ENCODE measurements at places on chromosomes 3 and 15.
A peak's percentile ranks its signal among the peaks of the same experiment; 100 is the strongest.

- DNase-seq, result no peak
Measured at GRCh38 chr15:53208751-53209150, 418.6 kb upstream of the ONECUT1 start.

GRCh38 chr3:11072631-11073030 is 80.1 kb downstream of the SLC6A1 start:
- DNase-seq, result no peak

- no peak for DNase-seq
Measured at GRCh38 chr3:40185029-40185695, 124.3 kb upstream of the EIF1B start.

DNA sequence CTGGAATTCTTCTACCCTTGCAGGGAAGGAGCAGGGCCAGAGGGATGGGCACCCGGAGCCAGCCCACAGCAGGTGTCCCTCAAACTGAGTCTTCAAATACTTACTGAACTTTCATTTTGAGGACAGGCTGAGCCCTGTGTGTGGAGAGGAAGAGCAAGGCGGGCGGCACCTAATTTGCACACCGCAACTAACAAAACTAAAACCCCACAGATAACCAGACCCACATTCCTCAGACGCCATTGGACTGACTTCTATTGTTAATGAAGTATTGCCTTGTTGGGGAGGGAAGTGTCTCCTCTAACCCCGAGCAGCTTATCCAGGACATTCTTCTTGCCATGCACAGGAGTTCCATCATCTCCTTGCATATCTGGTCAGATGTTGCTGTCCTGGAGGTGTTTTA is 105.2 kb upstream of the NR2E3 start:
- no peak for DNase-seq

DNA sequence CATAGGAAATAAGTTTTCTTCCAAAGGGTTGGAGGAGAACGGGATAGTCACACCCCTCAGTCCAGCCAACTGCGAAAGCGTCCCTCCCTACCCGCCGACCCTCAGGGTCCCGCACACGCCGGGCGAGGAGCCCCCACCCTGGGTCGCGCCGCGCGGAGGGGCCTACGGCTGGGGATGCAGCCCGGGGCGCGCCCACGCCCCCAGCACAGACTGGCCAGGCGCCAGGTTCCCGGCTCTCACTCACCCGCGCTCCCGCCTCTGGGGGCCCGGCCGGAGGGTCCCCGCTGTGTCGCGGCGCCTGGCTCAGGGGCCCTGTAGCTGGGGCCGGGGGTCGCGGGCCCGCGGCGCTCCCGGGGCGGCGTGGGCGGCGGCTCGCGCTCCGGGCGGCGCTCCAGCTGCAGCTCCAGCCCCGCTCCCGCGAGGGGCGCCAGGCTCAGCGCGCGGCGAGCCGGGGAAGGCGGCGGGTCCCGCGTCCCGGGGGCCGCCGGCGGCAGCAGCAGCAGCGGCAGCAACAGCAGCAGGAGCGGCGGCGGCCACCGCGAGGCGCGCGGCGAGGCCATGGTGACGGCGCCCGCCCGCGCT is 375 bp downstream of the HEG1 start:
- DNase-seq, result no peak

DNA sequence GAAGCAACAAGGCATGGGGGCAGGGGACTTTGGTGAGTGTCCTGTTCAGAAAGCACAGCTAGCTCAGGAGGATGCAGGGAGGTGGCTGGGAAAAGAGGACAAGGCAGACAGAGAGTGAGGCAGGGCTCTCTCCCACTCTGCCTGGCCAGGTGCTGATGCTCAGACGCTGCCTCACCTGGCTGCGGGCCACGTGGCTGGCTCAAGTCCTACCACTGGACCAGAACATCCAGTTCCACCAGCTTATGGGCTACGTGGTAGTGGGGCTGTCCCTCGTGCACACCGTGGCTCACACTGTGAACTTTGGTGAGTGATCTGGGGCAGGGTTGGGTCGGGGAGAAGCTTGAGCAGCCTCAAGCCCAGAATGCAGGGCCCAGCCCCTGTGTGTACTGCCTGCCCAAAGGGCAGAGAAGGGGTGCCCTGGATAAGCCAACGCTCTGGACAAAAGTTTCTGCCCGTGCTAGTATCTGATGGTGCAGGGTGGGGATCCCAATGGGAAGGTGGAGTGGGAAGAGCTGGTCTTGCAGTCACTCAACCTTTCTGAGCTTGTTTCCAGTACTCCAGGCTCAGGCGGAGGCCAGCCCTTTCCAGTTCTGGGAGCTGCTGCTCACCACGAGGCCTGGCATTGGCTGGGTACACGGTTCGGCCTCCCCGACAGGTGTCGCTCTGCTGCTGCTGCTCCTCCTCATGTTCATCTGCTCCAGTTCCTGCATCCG is 20.9 kb downstream of the NOX5 start:
- no peak for DNase-seq

DNA sequence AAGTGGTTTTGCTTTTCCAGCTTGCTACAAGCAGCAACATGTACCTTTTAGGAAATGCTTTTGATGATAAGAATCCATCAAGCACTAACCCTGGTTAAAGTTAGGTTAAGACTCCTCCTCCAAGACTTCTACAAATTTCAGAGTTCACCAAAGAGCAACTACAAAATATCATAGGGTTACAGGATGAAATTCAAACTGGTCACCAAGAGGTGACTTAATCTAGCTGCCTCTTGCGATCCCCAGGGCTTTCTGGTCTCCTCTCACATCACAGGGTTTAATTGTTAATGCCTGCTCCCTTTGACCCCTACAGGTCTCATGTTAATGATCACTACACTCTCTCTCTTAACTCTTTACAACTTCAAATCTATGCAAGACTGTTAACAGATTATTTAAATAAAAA is 66.5 kb downstream of the DPH6 start:
- no peak for DNase-seq

- DNase-seq, result no peak
Measured at GRCh38 chr15:66594344-66594743, 28.5 kb upstream of the LCTL start.

DNA sequence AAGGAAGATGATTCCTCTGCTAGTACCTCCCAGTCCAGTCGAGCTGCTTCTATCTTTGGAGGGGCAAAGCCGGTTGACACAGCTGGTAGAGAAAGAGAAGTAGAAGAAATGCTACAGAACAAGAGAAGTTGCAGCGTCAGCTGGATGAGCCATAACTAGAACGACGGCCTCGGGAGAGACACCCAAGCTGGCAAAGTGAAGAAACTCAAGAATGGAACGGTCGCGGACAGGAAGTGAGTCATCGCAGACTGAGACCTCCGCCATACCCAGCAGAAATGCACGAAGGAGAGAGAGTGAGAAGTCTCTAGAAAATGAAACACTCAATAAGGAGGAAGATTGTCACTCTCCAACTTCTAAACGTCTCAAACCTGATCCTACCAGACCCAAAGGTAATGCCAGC is 19.0 kb upstream of the PARP14 start:
- DNase-seq, result no peak

- DNase-seq, result no peak
Measured at GRCh38 chr3:124985349-124985748, 50.8 kb upstream of the MUC13 start.

GRCh38 chr3:46505953-46506352 is 8.2 kb downstream of the RTP3 start:
- no peak for DNase-seq

GRCh38 chr3:5160940-5161858 is 26.3 kb upstream of the EDEM1 start:
- no peak for DNase-seq

GRCh38 chr3:64460877-64461276 is 226.9 kb downstream of the ADAMTS9 start:
- no peak for DNase-seq

DNA sequence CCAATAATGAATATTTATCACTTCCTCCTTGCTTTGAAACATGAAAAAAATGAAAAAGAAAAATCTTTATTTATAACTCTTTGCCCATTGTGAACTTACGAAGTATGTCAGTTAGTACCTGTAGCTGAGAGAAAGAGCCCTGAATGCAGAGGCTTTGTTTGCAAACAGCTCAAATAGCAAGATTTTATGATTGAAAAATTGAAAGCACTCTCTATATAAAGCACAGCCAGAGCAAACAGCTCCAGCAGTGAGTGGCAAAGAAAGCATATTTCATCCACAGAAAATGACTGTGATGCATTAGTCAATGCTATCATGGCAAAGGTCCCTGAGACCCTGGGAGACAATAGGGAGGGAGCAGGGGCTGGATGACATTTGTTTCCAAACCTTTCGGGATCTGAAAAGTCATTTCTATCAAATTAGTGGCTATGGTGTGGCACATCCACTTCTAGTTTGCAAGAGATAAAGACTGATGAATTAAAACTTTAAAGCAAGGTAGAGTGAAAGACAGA is 576.1 kb downstream of the OTOL1 start:
- DNase-seq, result no peak

DNA sequence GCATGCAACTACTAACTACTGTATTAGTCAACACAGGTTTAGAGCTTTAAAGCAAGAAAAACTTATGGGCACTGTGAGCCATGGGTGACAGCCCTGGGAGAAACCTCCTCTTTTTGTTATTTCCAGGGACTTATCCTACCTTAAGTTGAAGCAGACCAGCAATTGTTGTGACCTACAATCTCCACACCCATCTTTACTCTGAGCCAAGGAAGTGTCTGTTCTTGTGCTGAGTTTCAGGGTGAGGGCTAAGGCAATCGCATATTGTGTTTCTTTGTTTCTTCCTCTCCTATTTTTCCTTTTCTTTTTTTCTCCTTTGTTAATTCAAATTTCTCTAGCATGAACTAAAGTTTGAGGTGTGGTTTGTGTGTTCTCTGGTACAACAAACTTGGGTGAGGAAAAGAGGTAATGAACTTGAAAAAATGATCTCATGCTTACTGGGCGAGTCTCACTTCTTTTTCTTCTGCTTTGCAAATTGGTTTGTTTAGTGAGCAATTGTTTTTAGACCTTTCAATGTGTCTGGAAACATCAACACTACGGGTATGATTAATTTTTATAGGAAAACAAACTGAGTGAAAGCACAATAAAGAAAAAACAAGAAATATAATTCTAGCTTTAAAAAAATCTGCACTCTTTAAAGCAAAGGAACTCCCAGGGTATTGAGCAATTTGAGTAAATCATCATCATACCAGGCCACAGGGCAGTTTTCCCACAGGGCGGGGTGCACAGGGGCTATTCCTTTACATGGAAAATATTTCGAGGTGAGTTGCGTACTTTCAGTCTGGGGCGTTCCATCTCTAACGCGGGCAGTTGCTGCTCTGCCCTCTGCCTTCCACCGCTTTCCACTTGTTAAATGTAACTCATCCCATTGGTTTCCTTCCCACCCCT is 2.7 kb downstream of the UPK1B start:
- peak; percentile 69 for DNase-seq

DNA sequence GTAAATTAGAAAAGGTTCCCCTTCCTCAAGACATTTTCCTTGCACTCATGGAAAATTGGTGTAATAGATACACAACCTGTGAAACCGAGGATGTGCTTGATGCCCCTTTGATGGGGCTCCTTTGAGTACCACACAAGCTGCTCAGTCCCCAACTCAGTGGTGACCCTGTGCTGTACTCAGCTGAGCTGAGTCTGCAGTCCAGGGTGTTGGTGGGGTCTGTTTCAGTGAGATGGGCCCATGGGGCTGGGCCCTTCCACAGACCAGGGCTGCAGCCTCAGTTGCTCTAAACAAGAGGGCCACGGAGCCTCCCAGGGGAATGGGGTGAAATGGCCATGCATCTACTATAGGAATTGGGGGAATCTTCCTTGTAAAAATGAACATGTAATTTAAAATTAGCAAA is 39.3 kb downstream of the KY start:
- no peak for DNase-seq

GRCh38 chr3:65226287-65226686 is 538.5 kb upstream of the ADAMTS9 start:
- no peak for DNase-seq

GRCh38 chr15:55218056-55218455 is 21.3 kb upstream of the RSL24D1 start:
- DNase-seq, result no peak

GRCh38 chr3:29949940-29950616 is 656.3 kb upstream of the TGFBR2 start:
- DNase-seq, result no peak

- peak; percentile 62 for DNase-seq
Measured at GRCh38 chr3:187739561-187740332, 5.5 kb downstream of the BCL6 start.

DNA sequence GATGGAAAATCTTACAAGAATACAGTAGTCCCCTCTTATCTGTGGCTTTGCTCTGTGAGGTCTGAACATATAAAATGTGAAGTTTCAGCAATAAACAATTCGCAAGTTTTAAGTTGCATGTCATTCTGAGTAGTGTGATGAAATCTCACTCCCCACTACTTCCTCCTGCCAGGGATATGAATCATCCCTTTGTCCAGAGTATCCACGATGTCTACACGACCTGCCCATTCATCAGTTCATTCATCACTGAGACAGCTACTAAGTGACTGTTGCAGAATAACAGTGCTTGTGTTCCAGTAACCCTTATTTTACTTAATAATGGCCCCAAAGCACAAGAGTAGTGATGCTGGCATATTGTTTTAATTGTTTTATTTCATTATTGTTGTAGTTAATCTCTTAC is 489.2 kb upstream of the UBE2E2 start:
- no peak for DNase-seq

GRCh38 chr3:58874795-58875194 is 175.0 kb downstream of the CFAP20DC start:
- peak; percentile 72 for DNase-seq

DNA sequence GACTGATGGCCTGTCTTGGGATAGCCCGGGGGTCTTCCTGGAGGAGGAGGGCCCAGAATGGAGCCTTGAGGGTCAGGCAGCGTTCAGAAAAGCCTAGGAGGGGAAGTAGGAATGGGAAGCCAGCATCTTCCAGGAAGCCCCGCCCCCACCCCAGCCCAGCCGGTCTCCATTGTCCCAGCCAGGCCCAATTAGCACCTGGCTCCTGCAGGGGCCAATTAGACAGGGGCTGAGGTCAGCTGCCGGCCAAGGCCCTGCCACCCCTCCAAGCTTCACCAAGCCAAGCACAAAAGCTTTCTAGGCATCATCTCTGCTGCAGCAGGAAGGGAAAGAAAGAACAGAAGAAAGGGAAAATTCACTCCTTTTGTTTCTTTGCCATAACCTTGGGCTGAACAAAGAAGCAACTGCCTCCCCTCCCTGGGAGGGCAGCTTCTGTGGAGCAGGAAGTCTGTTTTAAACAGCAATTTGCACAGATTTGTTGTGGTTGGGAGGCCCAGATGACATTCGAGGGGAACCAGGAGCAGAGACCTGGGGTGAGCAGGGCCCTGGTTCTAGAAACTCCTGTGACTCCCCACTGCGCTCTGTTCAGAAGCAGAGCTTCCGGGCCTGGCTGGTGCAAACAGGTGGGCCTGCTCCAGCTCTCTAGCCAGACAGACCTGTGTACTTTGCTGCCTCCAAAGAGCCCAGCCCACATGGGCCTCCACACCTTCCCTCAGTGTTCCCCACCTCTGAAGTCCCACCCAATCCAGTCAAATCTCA is 47.7 kb downstream of the CYP11A1 start:
- DNase-seq, result no peak

GRCh38 chr15:85693277-85693676 is 101.4 kb downstream of the KLHL25 start:
- DNase-seq, result no peak
